Activated effector memory CD4-positive, alpha-beta T cell treated with Interleukin-2 at 50 U/mL for 16 hours (primary cell): ENCODE measurements at places on chromosomes 4 and X.

GRCh38 chrX:65522739-65523372, 11.7 kb downstream of the LAS1L start:
- no peak for DNase-seq

DNA sequence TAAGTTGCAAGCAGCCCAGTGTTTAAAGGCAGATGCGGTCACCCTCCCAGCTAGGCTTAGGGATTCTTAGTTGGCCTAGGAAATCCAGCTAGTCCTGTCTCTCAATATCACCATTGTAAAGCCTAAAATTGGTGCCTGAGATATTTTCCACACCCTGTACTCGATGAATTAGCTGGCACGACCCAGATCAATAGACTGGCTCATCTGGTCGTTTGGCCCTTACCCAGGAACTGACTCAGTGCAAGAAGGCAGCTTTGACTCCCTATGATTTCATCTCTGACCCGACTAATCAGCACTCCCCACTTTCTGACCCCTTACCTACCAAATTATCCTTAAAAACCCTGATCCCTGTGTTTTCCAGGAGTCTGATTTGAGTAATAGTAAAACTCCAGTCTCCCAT, 384.9 kb upstream of the SLC7A11 start:
- no peak for DNase-seq

DNA sequence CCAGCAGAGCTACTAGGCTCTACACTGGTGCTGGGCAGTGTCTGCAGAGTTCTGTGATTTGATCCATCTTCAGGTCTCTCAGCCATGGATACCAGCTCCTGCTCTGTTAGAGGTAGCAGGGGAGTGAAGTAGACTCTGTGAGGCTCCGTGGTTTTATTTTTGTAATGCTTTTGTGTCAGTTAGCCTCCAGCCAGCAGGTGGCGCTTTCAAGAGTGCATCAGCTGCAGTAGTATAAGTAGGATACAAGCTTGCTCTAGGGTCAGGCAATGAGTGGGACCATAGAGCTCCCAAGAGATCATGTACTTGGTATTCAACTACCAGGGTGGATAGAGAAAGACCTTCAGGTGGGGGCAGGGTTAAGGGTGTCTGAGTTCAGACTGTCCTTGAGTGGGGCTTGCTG, 362.5 kb upstream of the TRAM1L1 start:
- DNase-seq = no peak

GRCh38 chr4:167428156-167428555, 193.9 kb upstream of the SPOCK3 start:
- DNase-seq = no peak

- no peak for DNase-seq
Measured at GRCh38 chr4:52640808-52641565, 18.1 kb downstream of the USP46 start.
